G401 (cell line): ENCODE measurements at places on chromosomes 2 and 18.

DNA sequence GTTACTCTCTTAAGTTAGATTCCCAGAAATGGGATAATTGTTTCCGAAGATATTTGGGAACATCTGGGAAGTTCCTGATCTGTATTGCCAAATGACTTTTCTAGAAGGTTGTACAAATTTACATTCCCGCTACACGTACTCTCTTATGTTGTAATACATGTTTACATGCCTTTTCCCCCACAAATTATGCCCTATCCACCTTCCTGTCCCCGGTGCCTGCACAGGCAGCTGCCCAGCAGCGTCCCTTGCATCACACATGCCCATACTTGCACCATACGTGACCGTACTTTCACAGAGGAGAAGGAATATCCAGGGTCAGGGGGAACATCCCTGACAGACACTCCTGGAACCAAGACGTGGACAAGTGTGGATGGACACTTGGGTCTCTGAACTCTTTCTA, 24.2 kb upstream of the KLF11 start:
- DNase-seq: no peak

GRCh38 chr2:181203412-181203811, 223.0 kb downstream of the UBE2E3 start:
- no peak for DNase-seq

DNA sequence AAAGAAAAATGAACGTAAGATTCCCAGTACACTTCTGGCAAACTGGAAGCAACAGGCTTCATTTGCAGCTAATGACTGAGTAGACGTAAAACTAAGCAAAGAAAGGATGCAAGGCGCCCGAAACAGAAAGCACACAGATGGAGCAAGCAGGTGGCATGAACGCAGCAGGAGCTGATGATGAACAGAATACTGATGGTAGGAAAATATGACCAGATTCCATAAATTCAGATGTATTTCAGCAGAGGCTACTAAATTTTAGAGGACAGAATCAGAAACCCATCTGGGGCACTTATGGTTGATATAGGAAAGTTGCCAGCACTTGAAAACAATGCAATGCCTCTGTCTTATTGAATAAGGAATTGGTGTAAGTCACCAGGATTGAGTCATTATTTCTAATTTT, 658.7 kb upstream of the LINC00305 start:
- peak; percentile 94 for DNase-seq

DNA sequence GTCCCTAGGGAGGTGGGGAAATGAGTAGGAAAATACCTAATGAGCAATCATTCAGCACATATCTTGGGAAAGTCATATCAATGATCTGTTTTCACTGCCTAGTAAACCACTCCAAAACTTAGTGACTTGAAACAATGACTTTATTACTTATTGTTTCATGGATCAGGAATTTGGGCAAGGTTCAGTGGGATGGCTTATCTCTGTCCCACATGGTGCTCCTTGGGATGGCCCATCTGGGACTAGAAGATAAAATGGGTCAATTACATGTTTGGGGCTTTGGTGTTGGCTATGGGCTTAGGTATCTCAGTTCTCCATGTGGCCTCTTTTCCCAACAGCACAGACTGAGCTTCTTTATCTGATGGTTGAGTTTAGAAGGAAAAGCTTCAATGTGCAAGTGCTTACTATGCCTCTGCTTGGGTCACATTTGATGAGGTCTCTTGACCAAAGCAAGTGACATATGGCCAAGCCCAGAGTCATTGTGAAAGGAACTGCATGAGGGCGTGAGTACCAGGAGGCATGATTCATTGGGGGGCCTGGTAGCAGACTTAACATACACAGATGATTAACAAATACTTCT, 218.1 kb upstream of the TNP1 start:
- DNase-seq: no peak

- DNase-seq: no peak
Observed at GRCh38 chr2:238711346-238711745, 136.5 kb upstream of the TWIST2 start.

DNA sequence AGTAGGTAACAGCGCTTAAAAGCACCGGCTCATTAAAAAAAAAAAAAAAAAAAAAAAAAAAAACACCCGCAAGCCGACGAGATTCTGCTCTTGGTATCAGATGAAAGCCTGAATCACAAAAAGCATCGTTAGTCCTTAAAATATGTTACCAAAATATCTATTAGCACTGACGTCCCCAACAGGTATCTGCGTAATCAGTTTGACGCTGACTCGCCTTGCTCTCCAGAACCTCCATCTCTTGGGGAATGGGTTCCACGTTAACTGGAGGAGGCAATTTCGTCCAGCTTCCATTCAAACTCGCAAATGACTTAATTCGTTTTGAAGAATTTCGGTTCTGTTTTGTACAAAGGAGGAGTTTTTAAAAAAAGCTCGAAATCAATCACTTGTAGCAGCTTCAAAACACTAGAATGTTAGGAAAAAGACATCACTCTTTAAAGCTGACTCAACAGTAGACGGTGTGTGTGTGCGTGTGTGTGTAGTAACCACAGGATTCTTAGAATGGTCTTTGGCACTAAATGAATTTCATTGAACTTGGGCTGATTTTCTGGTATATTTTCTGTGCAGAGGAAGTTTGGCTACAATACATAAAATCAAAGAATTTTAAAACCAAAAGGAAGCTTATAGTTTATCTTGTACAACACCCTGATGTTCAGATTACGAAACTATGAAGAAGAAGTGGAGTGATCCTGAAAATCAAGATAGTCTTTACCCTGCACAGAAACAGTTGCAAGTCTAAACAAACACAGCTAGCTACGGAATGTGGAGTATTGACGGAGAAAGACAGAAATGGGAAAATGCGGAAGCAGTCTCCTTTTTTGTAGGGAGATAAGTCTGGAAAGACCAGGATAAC, 1.1 kb upstream of the PGAP1 start:
- peak; percentile 69 for DNase-seq

DNA sequence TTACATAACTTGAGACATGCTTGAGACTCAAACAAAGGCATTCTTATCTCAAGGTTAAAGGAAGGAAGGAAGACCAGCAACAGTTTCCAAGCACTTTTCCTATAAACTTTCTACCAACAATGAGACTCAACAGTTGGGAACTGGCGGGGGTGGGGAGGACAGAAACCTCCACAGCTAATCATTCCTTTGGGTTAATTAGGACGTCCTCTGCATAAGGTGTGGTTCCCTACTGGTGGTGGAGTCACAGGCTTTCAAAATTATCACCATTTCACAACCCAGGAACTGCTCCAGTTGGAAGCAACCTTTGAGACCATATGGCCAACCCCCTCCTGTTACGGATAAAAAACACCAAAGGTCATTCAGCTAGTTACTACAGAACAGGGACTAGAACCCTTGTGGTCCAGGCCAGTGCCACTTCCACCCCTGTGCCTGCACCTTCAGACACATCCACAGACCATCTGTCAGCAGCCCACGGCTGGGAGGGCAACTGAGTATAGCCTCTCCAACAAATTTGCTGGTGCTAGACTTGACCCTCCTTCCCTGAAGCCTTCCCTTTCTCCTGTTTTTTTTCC, 30.1 kb upstream of the ATL2 start:
- peak; percentile 67 for DNase-seq

GRCh38 chr2:235721625-235722024, 227.8 kb downstream of the AGAP1 start:
- no peak for DNase-seq

GRCh38 chr2:8622199-8622911, 59.5 kb upstream of the ID2 start:
- DNase-seq: no peak

- DNase-seq: no peak
Observed at GRCh38 chr18:34972765-34973414, 68.3 kb upstream of the MAPRE2 start.

GRCh38 chr2:99679518-99679917, 189.7 kb upstream of the REV1 start:
- no peak for DNase-seq

- no peak for DNase-seq
Observed at GRCh38 chr2:88950010-88950409, 258.5 kb downstream of the RPIA start.

DNA sequence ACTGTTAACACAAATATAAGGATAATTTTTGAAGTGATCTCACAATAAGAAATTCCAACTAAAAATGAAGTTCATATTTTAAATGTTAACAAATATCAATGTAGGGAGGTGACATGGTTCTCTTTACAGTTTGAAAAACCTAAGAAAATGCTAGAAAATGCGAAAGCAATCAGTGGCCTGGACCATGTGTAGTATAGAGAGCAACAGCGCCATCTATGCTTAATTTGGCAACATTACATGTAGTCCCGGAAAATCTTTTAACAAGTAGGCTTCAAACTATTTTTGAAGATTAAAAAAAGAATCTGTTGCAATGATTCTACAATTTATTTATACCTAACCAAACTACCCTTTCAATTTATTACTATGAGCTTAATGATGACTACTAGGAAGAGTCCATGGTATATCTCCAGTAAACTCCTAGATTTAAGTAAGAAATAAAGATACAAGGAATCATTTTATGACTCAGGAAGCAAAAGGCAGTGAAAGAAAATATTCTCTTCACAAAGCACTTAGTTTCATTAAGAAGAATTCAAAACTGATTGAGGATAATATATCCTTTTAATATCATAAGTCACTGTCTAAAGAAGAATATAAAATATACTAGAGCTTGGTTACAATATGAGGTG, 33.3 kb downstream of the NDUFA10 start:
- DNase-seq: peak; percentile 78

DNA sequence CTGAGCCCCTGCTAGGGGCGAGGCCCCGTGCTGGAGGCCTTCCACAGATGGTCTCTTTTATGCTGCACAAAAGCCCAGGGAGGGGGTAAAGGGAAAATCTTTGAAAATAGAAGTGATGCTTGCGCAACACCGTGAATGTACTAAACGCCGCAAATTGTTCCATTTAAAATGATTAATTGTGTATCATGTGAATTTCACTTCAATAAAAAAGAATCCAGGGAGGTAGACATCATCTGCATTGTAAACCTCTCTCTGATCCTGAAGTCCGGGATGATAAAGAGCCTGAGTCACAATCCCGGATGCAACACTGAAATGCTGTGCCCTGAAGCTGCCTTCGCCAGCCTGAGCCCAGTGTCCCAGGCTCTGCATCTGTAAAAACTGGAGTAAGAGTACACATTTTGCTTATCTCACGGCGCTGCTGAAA, 107.7 kb upstream of the PPP1CB start:
- no peak for DNase-seq

- DNase-seq: no peak
Observed at GRCh38 chr18:10145546-10145945, 231.7 kb downstream of the VAPA start.

DNA sequence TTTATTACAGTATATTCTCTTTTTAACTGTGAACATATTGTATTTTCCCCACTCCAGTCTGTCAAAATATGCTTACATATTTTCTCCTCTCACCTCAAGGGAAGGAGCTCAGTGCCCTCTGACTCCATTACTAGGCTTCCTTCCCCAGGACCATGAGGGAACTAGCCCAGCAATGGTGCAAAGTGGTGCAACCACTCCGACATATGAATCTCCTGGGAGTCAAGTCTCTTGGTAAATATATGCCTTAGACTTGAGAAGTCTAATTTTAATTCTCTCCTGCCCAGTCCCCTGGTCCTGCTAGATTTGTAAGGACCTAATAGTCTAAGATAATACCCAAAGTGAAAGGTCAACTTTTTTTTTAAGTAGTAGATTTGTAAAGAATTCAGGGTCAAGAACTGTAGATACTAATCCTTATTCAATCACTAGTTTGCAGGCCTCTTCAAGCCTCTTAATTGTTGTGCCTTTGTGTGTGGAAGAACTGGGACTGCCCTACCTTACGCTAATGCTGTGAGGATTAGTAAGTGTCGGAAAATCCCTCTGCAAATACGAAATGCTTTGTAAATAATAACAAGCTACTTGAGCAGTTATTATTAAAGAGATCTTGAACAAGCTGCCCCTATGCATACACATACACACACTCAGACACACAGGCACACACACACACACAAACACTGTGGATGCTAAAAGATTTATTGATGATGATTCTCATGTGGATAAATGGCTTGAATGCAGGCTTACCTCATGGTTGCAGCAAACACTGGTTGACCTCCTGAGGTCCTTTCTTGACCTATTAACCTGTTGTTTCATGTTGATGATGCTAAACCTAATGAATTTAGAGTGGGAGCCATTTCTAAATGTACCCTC, 251.2 kb upstream of the PARD3B start:
- no peak for DNase-seq

DNA sequence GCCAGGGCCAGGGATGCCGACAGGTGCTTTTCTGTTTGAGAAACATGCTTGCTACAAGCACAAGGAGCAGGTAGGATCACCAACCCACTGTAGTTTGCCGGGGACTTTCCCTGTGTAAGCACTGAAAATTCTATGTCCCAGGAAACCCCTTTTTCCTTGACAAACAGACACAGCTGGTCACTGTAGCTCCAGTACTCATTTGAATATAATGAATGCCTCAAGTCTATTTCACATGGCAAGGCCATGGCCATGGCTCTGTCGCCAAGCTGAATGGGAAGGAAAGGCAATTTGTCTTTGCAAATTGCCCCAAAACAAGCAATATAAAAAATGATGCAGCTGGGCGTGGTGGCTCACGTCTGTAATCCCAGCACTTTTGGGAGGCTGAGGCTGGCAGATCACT, 49.6 kb upstream of the IGFBP2 start:
- DNase-seq: no peak
